ENCODE measurements at places on chromosomes 5 and 9.

DNA sequence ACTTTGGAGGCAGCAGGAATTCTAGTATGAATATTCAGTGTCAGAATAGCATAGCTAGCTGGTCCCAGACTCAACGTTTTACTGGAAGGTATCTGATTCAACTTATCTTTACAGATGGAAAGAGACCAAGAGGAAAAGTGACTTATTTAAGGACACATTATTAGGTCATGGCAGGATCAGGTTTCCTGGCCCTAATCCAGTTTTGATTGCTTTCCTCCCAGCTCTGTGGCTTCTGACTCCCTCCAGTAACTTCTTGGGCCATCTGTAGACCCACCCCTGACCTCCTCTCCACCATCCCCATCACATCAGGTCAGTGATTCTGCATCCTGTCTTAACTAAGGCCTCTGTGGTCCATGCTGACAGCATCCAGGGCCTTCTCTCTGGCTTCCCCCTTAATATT, 38.4 kb downstream of the SH3TC2 start:
- no peak for DNase-seq

GRCh38 chr5:105751908-105752307, 1918.8 kb downstream of the EFNA5 start:
- no peak for DNase-seq

DNA sequence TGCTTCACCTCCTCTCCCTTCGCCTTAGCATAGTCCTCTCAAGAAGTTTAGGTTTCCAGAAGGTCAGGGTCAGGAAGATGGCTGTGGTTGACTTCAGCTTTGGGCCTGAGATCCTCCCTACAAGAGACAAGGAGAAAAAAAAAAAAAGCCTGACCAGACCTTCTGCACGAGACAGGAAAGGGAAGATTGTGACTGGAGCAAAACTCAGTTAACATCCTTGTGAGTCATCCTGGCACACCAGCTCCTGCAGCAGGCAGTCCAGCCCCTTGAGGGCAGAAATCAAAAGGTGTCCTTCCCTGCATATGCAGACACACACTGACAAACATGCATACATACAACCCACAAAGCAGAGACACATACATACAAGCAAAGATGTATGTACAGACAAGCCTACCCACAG, 18.0 kb upstream of the ENHO start:
- DNase-seq: no peak

GRCh38 chr5:128629157-128629556, 91.1 kb upstream of the FBN2 start:
- DNase-seq: no peak

Measured in activated naive CD4-positive, alpha-beta T cell (primary cell).